IMR-90 (cell line): ENCODE measurements at places on chromosomes 7 and 10. TPM values are rescaled to one million over a fixed set of nuclear protein-coding genes. Genes with fewer than 3 reads are reported as not detected.

ENO4 gene
- total RNA-seq, result under 0.01 TPM in 2 replicates

SPAM1 gene
- not detected in 2 replicates for total RNA-seq

CPN1 gene
- total RNA-seq, result not detected in 2 replicates

SMIM30 gene
- total RNA-seq, result 47.7 and 51.7 TPM in 2 replicates

ARMC3 gene
- total RNA-seq, result not detected in 2 replicates

ZNF273 gene
- 2.7 and 4.4 TPM in 2 replicates for total RNA-seq

VPS26A gene
- total RNA-seq, result 7.2 and 24.7 TPM in 2 replicates

NCAPG2 gene
- total RNA-seq, result 25.8 and 31.7 TPM in 2 replicates

WIPF3 gene
- not detected in 2 replicates for total RNA-seq

LAMB1 gene
- total RNA-seq, result 117 TPM in 2 replicates

DNA2 gene
- 5.6 and 10.0 TPM in 2 replicates for total RNA-seq

SPDYE9 gene
- not detected in 2 replicates for total RNA-seq

OR9A2 gene
- total RNA-seq, result not detected in 2 replicates

SLC29A3 gene
- total RNA-seq, result 0.72 and 0.83 TPM in 2 replicates

PON3 gene
- not detected in 2 replicates for total RNA-seq

PTEN gene
- 38.9 and 88.0 TPM in 2 replicates for total RNA-seq

SPDYE1 gene
- total RNA-seq, result not detected in 2 replicates

MYPN gene
- 12.5 and 13.1 TPM in 2 replicates for total RNA-seq

CALY gene
- not detected in 2 replicates for total RNA-seq

AOAH gene
- total RNA-seq, result not detected in 2 replicates

MXI1 gene
- 7.5 and 11.8 TPM in 2 replicates for total RNA-seq

TMEM184A gene
- 0.28 and 0.36 TPM in 2 replicates for total RNA-seq
